ENCODE measurements at places on chromosomes 7 and 10.

DNA sequence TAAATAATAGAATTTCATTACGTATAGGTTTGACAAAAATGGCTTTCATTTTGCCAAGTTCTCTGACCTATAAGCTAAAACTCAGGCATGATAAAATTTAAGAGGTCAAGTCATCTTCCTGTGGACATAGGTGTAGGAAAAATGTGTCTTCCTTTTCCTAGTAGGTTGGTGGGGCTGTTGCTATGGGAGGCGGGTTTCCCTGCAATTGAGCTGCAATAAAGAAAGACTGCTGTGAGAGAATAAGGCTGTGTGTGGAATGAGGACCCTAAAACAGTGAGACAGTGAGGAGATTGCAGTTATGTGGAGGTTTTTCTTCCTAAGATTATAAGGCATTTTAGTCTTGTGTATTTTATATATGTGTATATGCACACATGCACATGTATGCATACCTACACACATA, 13.0 kb upstream of the SEMA3A start:
- DNase-seq, result no peak

DNA sequence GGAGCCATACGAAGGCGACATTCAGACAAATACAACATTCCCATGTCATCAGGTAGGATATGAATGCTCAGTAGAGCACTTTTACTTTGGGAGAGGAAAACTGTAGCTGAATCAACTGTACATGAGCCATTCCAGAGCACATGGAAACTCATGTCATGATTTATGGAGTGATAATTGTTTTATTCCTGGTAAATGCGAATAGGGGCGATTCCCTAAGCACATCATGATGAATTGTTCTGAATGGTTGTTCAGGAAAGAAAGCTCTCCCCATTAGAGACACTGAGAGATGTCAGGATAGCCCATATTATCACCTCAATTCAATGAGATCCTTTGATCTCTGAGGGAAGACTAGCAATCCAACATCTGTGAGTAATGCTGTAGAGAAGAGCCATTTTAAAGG, 243.6 kb downstream of the FOXP2 start:
- no peak for DNase-seq

DNA sequence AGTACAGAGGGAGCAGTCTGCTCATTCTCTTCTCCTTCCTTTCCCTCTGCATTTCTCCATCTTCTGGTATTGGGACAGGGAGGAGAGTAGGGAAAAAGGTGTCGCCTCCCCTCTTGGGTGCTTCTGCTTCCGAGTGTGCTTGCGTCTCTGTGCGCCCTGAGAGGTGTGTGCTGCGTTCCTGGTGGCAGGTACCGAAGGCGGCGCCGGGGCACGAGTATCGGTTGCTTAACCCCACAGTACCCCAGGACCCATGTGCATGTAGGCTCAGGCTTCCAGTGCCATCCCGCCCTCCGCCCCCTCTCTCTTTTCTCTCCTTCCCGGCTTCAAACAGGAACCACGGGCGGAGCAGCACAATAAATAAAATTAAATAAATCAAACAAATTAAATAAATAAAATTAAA, 169.3 kb upstream of the GLI3 start:
- no peak for DNase-seq

GRCh38 chr10:17655567-17656146, 11.7 kb downstream of the STAM start:
- no peak for DNase-seq

DNA sequence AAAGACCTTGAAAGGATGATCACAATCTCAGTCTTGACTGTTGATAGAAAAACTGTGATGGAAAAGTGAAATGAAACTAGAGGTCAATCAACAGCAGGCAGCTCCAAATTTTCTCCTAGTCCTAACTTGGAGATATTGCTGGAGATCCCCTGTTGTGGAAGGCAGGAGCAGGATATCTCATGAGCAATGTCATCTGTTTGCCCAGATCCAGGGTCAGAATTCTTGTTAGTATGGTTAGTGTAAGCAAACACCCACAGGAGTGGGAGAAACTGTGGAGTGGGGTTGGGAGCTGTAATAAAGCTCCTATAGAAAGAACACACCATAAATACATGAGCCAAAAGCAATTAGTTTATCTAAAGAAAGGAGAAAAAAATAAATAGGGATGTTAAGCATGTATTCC, 169.0 kb downstream of the AKR1D1 start:
- no peak for DNase-seq

- no peak for DNase-seq
Measured at GRCh38 chr7:95927756-95928155, 155.4 kb downstream of the DYNC1I1 start.

DNA sequence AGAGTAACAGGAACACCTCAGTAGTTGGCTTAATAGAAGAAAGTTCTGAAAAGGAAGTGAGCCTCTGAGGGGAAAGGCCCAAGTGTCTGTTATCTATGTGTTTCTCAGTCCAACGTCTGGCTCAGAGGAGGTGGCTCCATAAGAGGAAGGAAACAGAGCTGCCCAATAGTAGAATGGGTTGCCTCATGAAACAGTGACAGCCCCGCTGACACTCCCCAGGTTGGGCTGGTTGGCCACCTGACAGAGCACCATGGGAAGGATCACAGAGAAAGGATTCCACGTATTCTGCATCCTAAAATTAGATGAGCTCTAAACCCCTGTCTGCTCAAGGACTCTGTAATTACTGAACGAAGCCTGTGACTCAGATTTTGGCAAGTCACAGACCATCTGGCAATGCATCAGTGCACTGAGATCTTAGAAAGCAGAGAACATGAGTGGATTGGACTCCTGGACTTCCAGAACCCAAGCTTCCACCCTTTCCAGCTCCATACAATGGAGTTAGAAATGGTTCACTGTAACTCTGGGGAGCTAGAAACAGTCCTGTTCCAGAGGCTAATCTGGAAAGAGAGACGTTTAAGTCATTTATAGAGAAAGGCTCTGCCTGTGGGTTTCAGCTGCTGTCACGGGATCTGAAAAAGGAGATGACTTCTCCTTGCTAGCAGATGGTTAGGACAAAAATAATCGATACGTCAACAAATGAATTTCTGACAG, 2.9 kb downstream of the PKD2L1 start:
- no peak for DNase-seq
